ENCODE measurements at places on chromosomes 12 and 14.
A peak's percentile ranks its signal among the peaks of the same experiment; 100 is the strongest.

DNA sequence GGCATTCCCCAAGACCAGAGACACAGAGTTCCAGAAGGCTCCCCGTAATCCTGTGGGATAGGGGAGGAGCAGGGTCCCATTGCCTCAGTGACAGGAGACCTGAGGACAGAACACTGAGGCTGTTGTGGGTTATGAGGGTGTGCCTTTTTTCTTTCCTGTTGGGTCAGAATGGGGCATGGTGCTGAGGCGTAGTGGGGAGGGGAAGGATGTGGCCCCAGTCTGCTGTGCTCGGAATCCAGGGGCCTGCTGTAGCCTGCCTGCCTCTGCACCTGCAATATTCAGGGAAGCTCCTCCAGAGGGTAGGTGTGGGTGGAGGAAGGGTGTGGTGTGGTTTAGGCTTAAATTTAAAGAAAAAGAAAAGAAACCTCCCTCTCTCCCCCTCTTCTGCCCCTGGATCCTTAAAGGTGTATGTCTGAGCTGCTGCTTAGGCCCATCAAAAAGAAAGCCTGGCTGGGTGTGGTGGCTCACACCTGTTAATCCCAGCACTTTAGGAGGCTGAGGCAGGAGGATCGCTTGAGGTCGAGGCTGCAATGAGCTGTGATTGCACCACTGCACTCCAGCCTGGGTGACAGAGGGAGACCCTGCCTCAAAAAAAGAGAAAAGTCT, 18.7 kb downstream of the PLEKHG3 start:
- DNase-seq, result no peak

DNA sequence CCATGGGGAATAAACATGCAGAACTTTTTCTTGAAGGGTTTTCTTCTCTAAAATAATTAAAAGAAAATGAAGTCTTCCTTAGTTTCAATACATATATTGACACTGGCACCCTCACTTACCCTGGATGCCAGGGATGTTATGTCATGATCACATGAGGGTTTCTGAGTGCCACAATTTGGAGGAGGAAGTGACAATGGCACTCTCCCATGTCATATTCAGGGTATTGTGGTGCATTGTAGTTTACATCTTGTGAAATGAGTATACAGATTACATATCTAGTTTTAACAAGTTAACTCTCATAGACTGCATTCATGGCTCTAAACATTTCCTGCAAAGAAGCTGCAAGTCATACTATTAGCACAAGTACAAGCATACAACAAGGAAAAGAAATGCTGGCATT, 37.7 kb downstream of the CCDC177 start:
- DNase-seq, result no peak

- no peak for DNase-seq
Observed at GRCh38 chr14:100402631-100403030, 79.5 kb downstream of the SLC25A47 start.

GRCh38 chr14:94850309-94851211, 80.6 kb upstream of the GSC start:
- no peak for DNase-seq

- DNase-seq, result no peak
Observed at GRCh38 chr14:57961786-57962060, 95.8 kb upstream of the SLC35F4 start.

DNA sequence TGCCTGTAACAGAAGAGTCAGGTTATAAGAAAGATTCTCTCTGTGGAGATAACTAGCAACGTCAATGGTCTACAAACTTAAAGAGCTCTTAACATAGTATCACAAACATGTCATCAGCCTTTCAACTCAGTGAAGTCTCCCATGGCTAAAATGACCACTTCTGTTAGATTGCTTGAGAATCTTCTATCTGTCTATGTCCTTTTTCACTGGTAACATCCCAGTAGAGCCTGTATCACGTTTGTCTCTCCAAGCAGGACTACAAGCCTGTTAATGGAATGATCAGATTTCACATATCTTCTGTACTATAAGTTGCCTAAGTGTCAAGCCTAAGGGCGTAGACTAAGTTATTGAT, 50.7 kb downstream of the SLC2A13 start:
- no peak for DNase-seq

DNA sequence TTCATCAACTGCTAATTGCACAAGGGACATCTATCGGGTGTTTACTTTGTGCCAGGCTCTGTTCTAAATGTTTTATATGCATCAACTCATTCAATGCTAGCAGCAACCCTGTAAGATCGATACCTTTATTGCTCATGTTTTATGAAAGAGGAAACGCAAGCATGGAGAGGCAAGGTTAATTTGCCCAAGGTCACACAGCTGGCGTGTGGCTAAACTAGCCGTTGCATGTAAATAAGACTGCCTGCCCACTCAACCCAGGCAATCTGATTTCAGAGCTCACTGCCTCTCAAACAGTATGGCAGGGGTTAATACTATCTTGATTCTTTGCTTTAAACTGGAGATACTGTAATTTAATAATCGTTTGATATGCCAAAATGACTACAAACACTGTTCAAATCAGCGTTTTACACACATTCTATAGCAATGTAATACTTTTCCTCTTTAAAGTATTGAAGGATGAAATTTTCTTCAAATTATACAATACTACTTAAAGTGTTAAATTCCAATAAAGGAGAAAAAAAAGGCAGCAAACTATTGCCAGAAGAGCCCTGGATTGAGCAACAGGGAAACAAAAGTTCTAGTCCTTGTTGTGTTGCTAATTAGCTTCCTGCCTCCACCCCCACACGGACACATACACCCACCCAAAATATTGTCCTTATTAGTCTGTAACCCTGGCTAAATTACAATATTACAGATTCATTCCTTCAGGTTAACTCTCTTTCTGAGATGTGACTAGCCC, 39.1 kb upstream of the DHRS7 start:
- DNase-seq, result no peak

DNA sequence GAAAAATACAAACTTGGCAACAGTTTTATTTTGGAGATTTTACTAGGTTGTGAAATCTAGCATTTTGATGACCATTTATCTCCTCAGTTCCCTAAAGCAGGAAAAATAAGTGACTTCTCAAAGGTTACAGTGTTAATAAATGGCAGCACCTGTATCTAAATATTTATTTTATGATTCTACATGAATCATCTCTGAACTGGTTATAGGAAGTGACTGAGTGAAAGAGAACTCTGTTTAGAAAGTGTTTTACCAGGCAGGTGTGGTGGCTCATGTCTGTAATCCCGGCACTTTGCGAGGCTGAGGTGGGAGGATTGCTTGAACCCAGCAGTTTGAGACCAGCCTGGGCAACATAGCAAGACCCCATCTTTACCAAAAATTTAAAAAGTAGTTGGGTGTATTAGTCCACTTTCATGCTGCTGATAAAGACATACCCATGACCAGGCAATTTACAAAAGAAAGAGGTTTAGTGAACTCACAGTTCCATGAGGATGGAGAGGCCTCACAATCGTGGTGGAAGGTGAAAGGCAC, 26.3 kb downstream of the MIPOL1 start:
- DNase-seq, result no peak

DNA sequence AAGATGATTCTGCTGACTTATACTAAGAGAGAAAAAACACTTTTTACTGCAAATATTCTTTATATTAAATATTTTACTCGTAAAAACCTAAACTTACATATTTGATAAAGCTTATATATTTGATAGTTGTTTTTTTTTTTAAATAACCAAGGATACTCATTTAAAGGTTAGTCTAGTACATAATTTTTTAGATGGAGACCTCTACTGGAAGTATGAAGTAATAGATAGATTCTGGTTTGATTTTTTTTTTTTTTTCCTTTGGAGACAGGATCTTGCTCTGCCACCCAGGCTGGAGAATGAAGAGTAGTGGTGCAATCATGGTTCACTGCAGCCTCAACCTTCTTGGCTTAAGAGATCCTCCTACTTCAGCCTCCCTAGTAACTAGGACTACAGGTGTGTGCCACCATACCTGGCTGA, 16.4 kb downstream of the ARID2 start:
- no peak for DNase-seq

DNA sequence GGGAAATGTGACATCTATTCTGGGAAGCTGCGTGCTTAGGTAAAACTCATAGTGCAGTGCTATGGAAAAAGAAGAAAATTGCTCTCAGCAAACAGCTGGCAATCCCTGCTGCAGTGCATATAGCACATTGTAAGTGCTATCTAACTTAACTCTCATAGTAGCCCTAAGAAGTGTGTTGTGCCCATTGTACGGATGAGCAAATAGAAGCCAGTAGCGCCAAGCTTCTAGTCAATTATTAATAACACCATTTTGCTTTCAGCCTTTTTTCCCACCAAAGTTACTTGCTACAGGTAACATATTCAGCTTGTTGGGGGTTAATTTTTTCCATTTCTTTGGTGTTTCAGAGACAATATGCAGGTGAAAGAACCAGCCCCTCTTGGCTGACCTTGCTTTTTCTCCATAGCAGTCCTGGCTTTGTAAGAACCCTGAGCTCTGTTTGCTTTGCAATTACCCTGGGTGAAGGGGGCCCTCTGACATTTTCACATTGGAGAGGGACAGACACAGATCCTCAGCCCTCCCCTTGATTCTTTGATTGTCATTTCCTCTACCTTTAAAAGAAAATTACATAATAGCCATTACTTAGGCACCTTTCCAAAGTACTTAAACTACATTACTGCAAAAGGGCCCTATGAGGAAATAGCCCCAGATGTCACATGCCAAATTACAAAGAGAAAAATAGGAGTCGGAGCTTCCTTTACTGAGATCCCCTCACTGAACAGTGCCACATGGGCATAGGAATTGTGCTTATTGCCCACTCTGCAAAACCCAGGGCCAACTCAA, 576.2 kb upstream of the TBX3 start:
- no peak for DNase-seq

- no peak for DNase-seq
Observed at GRCh38 chr12:57218030-57218853, 1.6 kb downstream of the NXPH4 start.

- DNase-seq, result no peak
Observed at GRCh38 chr12:109157986-109158385, 41.6 kb downstream of the ACACB start.

- DNase-seq, result no peak
Observed at GRCh38 chr12:106506691-106507090, 76.1 kb upstream of the RFX4 start.

DNA sequence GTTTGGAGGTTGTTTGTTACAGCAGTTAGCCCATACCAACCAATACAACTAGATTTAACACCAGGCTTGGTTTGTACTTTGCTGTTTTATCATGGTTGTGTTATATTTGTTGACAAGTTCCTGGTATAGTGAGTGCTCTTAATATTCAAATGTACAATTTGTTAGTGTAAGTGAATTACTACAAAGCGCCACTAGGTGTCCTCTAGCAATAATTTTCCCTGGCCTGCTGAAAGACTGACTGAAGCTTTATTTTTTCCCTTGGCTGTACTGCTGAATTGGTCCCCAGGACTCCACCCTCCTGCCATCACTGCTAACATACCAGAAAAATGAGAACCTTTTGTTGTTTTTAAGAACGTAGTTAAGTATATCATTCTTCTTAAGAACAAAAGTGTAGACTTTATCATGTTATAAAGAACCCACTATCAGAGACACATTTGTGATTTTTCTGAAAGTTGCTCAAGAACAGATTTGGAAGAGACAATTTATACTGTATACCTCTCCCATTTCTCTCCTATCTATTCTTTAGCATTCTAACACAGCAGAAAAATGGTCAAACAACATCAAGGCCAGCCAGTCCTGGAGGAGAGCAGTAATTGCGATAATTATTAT, 75.3 kb upstream of the FAR2 start:
- DNase-seq, result peak; percentile 6

DNA sequence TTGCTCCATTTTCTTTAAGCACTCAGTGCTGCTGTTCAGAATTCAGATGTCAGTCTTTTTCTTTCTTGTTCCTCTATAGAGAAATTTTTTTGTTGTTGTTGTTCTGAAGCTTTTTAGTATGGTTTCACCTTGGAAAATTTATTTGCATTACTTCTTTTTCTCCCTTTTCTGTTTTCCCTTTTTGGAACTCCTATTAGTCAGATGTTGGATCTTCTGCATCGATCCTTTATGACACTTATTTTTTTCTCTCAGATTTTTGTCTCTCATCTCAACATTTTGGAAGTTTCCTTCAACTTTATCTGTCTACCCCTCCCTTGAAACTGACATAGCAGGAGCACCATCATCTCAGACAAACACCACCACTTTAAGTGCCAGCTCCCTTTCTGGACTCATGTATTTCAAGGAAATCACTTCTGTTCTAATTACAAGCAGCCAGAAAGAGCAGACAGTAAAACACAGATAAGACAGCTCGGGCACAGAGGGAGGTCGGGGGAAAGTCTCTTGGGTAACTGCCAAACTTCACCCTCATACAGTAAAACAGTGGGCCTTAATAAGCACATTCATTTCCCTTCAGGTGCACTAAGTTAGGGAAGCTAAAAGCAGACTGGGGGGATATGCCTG, 222.7 kb upstream of the PLXNC1 start:
- DNase-seq, result no peak

DNA sequence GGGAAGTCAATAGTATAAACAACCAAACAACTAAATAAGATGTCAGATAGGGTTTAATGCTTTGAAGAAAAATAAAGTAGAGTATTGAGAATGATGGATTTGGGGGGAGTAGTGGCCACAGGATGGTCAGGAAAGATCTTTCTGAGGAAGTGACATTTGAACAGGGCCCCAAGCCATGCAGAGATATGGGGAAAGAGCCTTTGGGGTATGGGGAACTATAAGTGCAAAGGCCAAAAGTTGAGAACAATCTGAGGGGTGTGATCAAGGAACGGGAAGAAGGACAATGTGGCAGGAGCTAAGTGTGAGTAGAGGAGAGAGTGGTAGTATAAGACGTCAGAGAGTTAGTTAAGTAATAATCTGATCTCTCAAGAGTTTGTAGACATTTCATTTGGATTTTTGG, 1.3 kb downstream of the MRPS35 start:
- DNase-seq, result no peak

GRCh38 chr14:81198651-81199050, 22.1 kb downstream of the GTF2A1 start:
- DNase-seq, result no peak

- no peak for DNase-seq
Observed at GRCh38 chr12:47799357-47799955, 20.2 kb downstream of the HDAC7 start.

- peak; percentile 14 for DNase-seq
Observed at GRCh38 chr14:99672506-99673304, 11.4 kb upstream of the CYP46A1 start.

- DNase-seq, result no peak
Observed at GRCh38 chr14:96698960-96699539, 98.1 kb upstream of the VRK1 start.

- DNase-seq, result no peak
Observed at GRCh38 chr14:75232191-75232590, 46.4 kb upstream of the FOS start.
